ENCODE measurements at places on chromosomes 7 and 10.
A peak's percentile ranks its signal among the peaks of the same experiment; 100 is the strongest.

- DNase-seq: no peak
These were observed 9.4 kb upstream of the PFKP start for GRCh38 chr10:3057946-3058345.

GRCh38 chr7:1920266-1920681, 250.2 kb downstream of the ELFN1 start:
- no peak for DNase-seq

DNA sequence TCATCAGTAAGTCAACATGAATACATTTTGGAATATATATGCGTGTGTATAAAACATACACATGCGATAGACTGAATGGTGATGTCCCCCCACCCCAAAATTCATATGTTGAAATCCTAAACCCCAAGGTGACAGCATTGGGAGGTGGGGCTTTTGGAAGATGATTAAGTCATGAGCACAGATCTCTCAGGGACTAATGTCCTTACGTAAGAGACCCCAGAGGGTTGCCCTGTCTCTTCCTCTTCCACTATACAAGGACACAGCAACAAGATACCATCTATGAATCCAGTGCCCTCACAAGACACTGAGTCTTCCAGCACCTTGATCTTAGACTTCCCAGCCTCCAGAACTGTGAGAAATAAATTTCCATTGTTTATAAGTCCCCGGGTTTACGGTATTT, 22.5 kb downstream of the DRGX start:
- DNase-seq: no peak

GRCh38 chr7:7256731-7257274, 74.5 kb downstream of the C1GALT1 start:
- DNase-seq: no peak

- peak; percentile 12 for DNase-seq
These were observed 42.9 kb upstream of the TCERG1L start for GRCh38 chr10:131354380-131354779.
